Gastrocnemius medialis (tissue), 4 donors: ENCODE measurements at places on chromosomes 2 and 18. TPM values are rescaled to one million over a fixed set of nuclear protein-coding genes. Genes with fewer than 3 reads are reported as not detected.

- no peak for DNase-seq
- H3K36me3 ChIP-seq = no peaks in the 10 kb centered on the region
Observed at GRCh38 chr2:223314811-223315210, 262.8 kb downstream of the KCNE4 start.

GRCh38 chr2:137969418-137969765, 5.1 kb downstream of the HNMT start:
- no peak for DNase-seq
- no peaks in the 10 kb centered on the region for H3K4me1 ChIP-seq
- H3K4me3 ChIP-seq = no peak overlapping the region
- H3K36me3 ChIP-seq = no peaks in the 10 kb centered on the region

DNA sequence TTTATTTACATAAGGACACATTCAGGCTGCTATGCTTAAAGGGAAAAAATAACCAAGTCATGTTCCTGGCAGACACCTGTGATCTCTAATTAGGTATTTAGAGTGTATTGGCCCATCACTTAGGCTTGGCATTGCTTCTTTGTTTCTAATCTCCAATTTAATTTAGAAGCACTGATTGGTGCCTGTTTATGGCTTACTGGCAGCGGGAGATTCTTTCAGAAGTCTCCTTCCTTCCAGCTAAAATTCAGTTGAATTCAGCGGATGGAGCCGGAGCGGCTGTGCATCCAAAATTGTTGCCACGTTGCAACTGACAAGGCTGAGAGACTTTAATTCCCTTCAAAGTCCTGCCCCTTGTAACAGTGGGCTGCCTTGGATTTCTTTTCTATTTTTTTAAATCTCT, 66.5 kb downstream of the VWA3B start:
- peaks cover 18% of the 10 kb centered on the region for H3K4me1 ChIP-seq
- no peak for DNase-seq
- H3K4me3 ChIP-seq = no peak overlapping the region
- no peak overlapping the region for H3K27ac ChIP-seq
- no peaks in the 10 kb centered on the region for H3K36me3 ChIP-seq
- H3K27me3 ChIP-seq = no peaks in the 10 kb centered on the region

DNA sequence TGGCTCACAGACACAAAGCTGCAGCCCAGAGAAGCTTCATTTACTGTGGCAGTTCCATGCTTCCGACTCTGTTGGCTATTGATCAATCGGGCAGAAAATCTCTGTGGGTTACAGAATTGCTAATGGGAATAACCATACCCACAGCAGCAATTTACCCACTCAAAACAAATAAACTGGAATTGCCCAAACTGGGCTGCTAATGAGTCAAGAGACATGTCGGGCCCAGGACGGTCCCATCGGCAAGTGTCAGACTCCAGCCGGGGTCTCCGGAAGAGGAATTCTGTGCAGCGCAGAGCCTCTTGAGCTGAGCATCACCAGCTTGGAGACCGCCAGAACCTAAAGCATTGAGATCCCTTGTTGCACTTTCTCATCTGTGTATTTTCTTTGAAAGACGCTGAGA, 67.8 kb downstream of the TMEM18 start:
- H3K4me1 ChIP-seq = no peaks in the 10 kb centered on the region
- no peaks in the 10 kb centered on the region for H3K36me3 ChIP-seq
- no peak overlapping the region for H3K27ac ChIP-seq

GRCh38 chr2:116810645-116811044, 1003.8 kb upstream of the DDX18 start:
- H3K36me3 ChIP-seq = no peaks in the 10 kb centered on the region
- no peak for DNase-seq
- no peak overlapping the region for H3K27ac ChIP-seq
- no peaks in the 10 kb centered on the region for H3K4me1 ChIP-seq
- no peaks in the 10 kb centered on the region for H3K27me3 ChIP-seq

The KCNF1 gene
- total RNA-seq = not detected

The ABHD3 gene
- total RNA-seq = 3.8 TPM
